Activated CD8-positive, alpha-beta memory T cell treated with anti-CD3 and anti-CD28 coated beads, Interleukin-2, amount 50 U/mL, for 48 hours (primary cell): ENCODE measurements at places on chromosomes 5 and 9.

- DNase-seq, result no peak
Observed at GRCh38 chr5:134606726-134607125, 25.9 kb downstream of the SAR1B start.

- DNase-seq, result no peak
Observed at GRCh38 chr9:37187713-37188439, 67.5 kb downstream of the ZCCHC7 start.

- no peak for DNase-seq
Observed at GRCh38 chr5:67971223-67971830, 244.2 kb upstream of the PIK3R1 start.

GRCh38 chr5:38534156-38534453 lies 22.3 kb downstream of the LIFR start:
- DNase-seq, result no peak

DNA sequence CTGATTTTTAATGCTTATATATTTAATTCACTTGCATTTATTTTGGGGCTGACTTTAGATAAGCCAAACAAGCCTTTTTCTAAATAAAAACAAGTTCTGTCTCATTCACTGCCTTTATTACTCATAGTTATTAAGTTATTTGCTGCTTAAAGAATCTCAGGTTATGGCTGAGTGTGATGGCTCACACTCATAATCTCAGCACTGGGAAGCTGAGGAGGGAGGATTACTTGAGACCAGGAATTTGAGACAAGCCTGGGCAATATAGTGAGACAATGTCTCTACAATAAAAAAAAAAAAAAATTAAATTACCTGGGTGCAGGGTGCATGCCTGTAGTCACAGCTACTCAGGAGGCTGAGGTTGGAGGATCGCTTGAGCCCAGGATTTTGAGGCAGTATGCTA lies 85.0 kb upstream of the MAN2A1 start:
- DNase-seq, result no peak
